Sigmoid colon (tissue), 7 donors: ENCODE measurements at places on chromosomes 11 and 22. TPM values are rescaled to one million over a fixed set of nuclear protein-coding genes. Genes with fewer than 3 reads are reported as not detected.

DNA sequence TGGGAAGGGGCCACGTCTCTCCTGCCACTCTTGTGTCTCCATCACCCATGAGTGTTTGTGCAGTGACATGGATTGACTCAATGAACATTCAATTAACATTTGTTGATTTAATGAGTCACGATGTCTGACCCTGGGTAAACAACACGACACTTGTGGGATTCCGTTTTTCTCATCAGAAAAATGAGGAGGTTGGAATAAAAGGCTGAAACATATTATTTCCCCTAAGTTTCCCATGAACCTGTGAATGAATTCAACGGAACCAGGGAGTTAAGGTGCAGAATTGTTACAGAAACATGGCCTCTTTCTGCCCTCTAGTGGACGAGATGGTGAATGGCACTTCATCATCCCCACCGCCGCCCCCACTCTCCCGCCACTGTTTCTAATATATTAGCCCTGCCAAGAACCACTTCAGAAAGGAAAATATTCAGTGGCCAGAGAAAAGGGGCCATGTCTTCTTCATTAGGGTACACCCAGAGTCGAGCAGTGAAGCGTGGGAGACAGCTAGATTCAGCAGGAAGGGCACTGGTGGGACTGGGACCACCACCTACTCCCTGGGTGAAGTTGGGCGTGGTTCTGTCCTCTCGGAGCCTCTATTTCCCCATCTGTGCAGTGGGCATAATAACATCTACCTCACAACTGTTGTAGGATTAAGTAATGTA, 46.3 kb upstream of the SYT13 start:
- DNase-seq = peak; percentile 72

DNA sequence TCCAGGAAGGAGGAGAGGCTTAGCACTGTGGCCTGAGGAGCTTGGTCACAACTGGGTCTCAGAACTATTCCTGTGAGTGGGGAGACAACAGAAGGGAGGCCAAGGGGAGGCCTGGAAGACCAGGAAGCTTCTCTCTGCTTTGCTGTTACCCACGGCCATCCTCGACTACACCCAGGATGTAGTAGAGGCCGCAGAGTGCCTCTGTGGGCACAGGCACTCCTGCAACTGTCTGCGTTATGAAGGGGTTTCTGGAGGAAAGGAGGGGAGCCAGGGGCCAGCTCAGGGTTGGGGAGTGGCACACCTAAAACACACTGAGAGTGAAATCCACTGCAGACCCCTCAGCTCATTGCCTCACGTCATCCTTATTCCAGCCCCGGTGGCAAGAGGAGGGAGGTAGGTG, 3.8 kb upstream of the MFRP start:
- DNase-seq = no peak

GRCh38 chr11:116261606-116262005, 511.2 kb downstream of the BUD13 start:
- DNase-seq = no peak

DNA sequence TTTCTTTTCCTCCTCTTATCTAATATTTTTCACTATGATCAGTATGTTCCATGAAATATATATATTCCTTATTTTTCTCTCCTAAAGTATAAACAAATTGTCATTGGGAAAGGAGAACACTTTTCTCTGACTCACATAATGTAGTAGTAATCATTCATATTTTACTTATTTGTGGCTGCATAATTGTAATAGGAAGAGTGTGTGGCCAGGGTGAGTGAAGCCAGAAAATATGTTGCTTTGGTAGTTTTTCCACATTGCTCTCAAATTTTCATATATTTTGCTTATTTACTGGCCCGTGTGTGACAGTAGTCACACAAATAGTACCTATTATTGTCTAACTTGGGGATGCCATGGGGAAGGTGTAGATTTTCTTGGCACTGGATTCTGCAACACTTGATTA, 172.1 kb downstream of the DYNC2H1 start:
- no peak for DNase-seq

- DNase-seq = peak; percentile 61
Measured at GRCh38 chr22:27844656-27845591, 43.4 kb upstream of the MN1 start.

DNA sequence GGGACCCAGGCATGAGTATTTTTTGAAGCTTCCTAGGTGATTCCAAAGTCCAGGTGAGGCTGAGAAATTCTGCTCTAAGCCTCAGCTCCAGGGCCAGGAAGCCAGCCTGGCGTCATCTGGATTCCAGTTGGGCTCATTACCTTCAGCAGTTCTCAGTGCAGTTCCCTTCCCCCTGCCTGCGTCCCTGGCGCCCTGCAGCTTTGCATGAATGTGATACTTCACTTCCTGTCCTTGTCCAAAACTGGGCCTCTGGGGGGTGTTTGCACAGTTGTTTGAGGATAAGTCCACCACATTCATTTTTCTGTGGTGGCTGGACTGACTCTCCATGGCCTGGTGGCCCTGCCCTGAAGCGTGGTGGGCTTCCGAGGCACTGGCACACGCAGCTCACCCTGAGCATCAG, 98.1 kb downstream of the TENM4 start:
- no peak for DNase-seq

- peak; percentile 57 for DNase-seq
Measured at GRCh38 chr22:47391169-47392053, 629.0 kb downstream of the TBC1D22A start.

- DNase-seq = peak; percentile 92
Measured at GRCh38 chr22:35596821-35597220, 20.3 kb downstream of the MB start.

- DNase-seq = no peak
Measured at GRCh38 chr11:85164743-85165142, 462.4 kb downstream of the DLG2 start.

- DNase-seq = no peak
Measured at GRCh38 chr22:33477120-33478111, 419.2 kb upstream of the SYN3 start.

GRCh38 chr22:23225337-23225723, 45.0 kb downstream of the BCR start:
- DNase-seq = no peak

GRCh38 chr11:44266056-44266780, 43.7 kb downstream of the ALX4 start:
- DNase-seq = peak; percentile 25

- DNase-seq = no peak
Measured at GRCh38 chr11:34857463-34857862, 58.7 kb downstream of the APIP start.

DNA sequence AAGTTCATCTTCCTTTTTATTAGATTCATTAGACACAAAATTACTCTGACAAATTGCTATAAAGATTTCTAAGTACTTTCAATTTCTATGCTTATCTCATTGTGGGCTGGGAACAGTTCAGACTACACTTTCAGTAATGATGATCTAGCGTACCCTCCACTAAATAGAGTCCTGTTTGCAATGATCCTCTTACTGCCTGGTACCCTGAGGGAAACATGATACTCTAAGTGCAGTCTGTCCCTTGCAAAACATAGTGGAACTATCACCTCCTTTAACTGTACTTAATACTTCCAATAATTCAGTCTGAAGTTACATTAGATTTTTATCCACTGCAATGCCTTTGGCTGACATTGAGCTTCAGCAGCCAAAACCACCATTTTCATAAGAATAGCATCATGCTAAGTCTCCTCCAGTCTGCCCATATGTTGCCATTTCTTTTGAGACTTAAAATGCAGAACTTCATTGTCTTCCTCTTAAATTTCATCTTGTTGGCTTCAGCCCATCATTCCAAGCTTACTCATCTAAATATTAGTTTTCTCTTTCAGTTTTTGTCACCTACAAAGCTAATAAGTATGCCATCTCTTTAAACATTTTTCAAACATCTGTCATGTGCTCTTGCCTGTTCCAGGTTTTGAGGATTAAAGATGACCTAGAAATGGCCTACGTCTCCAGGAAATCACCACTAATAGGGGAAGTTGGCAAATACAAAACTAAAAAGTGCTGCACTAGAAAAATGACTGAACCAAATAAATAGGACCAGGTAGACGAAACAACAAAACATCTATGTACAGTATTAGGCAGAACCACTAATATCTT, 55.5 kb downstream of the PAK1 start:
- DNase-seq = no peak

GRCh38 chr22:48873191-48873520, 954.5 kb downstream of the BRD1 start:
- DNase-seq = no peak

DNA sequence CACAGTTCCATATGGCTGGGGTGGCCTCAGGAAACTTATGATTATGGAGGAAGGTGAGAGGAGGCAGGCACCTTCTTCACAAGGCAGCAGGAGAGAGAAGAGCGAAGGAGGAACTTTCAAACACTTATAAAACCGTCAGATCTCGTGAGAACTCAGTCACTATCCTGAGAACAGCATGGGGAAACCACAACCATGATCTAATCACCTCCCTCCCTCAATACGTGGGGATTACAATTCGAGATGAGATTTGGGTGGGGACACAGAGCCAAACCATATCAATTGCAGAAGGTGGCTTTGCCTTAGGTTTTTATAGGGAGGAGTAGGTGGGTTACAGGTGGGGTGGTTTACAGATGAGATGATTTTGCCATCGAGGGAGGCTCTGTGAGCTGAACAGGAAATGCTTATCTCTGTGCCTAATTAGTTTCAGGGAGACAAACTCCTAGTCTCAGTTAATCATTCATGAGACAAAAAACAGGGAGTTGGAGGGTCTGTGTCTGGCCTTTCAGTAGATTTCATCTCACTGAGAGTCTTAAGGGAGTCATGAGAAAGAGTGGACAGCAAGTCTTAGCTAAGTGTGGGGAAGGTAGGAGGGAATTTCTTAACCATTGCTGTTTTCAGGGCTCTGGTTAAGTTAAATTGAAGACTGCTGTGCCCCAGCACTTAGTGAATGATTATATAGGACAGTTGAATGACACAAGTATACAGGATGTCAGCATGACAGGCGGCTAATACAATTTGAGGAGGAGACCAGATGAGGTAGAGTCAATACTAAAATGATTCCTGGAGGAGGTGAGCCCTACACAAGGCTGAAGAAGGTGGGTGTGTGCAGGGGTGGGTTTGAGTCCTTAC, 47.7 kb downstream of the CWC15 start:
- no peak for DNase-seq

- DNase-seq = no peak
Measured at GRCh38 chr11:43921561-43922294, 20.7 kb upstream of the C11orf96 start.

DNA sequence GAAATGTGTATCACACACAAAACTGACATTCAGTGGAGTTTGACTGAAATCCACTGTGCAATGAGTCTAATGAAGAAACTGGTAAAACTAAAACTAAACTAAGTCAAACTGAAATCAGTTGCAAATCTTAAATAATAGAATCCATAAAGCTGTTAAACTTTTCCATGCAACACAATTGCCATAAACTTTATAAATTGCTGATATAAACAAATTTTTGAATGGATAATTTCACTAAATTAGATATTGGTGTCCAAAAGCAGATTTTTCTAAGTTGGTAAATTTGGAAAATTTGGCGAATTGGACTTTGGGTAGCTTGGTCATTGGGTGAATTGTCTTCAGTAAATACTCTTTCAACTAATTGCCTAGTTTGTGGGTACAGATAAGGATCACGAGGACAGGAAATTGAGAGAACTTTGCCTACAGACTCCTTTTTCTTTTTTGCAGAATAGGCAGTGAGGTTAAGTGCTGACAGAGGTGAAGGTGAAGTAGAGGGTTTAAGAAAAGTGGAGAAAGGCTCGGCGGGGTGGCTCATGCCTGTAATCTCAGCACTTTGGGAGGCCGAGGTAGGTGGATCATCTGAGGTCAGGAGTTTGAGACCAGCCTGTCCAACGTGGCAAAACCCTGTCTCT, 12.8 kb downstream of the MRPL17 start:
- DNase-seq = no peak

DNA sequence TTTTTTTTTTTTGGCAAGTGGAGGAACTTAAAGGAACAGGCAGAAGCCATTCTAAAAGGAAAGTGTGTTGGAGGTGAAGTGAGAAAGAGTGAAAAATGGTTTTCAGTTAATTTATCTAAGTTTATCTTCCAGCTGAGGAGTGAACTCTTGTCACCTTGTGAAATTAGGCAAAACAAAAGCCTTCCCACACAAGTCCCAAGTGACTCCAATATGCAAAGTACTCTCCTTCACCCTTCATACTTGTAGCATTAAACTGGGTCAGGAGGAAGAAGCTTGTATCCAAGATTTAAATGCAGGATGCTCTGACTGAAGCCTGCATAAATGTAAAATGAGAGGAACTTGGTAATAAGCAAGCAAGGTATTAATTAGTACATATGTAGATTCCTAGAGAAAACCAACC, 796.8 kb downstream of the DLG2 start:
- DNase-seq = no peak

DNA sequence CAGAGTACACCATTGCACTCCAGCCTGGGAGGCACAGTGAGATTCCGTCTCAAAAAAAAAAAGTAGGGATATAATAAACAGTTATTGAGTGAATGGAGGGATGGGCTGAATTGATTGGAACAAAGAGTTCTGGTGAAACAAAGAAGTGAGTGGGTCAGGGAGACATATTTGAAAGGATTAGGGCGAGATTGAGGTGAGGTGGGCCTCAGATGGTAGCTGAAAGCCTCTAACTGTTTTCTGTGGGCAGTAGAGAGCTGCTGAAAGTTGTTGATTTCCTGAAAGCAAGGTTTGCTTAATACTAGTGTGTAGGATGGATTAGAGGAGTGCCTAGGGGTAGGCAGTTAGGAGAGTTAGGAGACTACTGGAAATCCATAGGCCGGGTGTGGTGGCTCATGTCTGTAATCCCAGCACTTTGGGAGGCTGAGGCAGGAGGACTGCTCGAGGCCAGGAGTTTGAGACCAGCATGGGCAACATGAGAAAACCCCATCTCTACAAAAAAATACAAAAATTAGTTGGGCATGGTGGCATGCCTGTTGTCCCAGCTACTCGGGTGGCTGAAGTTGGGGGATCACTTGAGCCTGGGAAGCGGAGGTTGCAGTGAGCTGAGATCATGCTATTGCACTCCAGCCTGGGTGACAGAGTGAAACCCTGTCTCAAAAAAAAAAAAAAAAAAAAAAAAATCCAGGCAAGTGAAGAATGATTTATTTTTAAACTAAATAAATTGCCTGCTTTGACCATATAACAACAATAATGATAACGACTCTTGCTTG, 41.4 kb upstream of the PTPRJ start:
- DNase-seq = no peak

DNA sequence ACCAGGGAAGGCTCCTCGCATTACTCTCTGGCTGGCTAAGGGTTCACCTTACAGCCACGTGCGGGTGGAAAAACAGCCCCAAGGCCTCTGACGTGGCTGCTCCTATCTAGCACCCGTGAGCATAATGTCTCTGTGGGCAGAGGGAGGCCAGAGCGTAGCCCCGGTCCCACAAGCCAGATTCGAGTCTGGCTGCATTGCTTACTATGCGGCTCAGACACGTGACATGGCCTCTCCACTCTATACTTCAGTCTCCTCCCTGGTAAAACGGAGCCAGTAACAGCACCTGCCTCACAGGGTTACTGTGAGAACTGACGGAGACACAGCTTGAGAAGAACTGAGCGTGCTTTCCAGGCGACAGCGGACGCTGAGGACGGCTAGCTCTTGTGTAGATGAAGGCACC, 105.8 kb upstream of the BID start:
- DNase-seq = no peak

Gene CECR2
- total RNA-seq = 1.1 TPM

Gene SCN4B
- total RNA-seq = 1.5 TPM

Gene BTBD18
- not detected for total RNA-seq

Gene LRFN4
- total RNA-seq = 6.8 TPM

Gene MMP12
- total RNA-seq = not detected

Gene CABP4
- 0.71 TPM for total RNA-seq

Gene CASP1
- 14.3 TPM for total RNA-seq

Gene MS4A12
- total RNA-seq = not detected

Gene MED15
- total RNA-seq = 31.6 TPM

Gene OR52I1
- total RNA-seq = not detected
